ENCODE measurements at places on chromosomes 6 and 20.

GRCh38 chr20:10848810-10849370 is 175.1 kb upstream of the JAG1 start:
- DNase-seq: peak; percentile 86

DNA sequence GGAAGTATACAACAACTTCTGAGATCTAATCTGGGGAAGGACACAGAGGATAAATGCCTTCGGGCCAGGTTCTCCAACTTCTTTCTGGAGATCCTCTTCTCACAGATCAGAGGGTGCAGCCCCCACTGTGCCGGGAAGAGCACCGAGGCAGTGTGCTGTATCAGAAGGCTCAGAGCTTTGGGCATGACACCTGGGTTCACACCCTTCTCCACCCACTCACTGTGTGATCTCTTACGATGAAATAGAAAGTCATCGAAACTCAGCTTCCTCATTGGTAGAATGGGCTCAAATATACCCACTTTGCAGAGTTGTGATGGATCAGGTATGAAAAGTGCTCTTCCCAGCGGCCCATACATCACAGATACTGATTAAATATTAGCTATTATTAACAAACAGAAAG is 347.5 kb upstream of the SOX4 start:
- no peak for DNase-seq

- no peak for DNase-seq
These were observed 30.5 kb upstream of the SIRPD start for GRCh38 chr20:1587781-1588532.

- no peak for DNase-seq
These were observed 16.8 kb upstream of the AKIRIN2 start for GRCh38 chr6:87718662-87719433.

All from astrocyte of the cerebellum (primary cell).